Activated CD4-positive, alpha-beta T cell treated with anti-CD3 and anti-CD28 coated beads, Interleukin-2, amount 10 ng/mL, durations not matched to agents 7 days and 5 days (primary cell): ENCODE measurements at places on chromosomes 11 and 22.

- no peak for DNase-seq
These were observed 38.6 kb upstream of the PRR5 start for GRCh38 chr22:44663256-44663999.

- DNase-seq, result no peak
These were observed 1436.3 kb downstream of the TBC1D22A start for GRCh38 chr22:48198489-48199459.

GRCh38 chr11:120676991-120677390, 165.4 kb downstream of the GRIK4 start:
- no peak for DNase-seq

GRCh38 chr22:19352766-19353165, 61.2 kb upstream of the CLTCL1 start:
- DNase-seq, result no peak

DNA sequence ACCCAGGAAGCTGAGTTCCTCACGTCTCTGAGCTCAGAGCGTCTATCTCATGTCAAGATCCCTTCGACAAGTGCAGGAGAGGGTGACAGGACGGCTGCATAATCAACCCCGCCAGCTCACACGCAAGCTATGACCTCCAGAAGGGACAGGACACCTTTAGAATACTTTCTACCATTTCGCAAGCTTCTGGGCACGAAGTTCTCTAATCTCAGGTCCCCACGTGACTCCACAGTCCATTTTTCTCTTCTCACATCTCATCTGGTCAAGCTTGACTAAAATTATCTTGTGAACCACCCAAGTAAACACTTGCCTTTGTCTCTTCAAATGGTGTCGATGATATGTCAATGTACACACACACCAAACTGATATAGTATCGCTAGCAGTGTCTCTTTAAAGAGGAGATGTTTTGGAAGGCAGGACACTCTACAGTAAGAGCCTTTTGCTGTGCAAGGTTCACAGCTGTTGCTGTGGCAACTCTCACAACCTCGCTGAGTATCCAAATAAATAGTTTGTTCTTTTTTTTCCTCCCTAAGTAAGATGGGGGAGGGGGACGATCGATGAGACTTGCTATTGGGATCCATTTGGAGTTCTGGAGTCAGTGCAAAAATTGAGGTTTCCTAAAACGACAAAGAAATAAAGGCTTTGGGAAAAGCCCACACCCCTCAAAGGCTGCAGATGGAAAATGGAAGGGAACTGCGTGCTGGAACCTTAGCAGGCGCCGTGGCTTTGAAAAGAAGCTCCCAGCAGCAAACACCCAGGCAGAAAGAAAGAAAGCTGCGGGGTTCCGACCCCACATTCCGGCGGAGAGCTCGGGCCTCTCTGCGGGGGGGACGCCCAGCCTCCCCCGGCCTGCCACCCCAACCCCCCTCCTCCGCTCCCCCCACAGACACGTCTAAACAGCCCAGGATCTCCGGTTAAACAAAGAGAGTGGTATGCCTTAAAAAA, 215.4 kb upstream of the UBASH3B start:
- DNase-seq, result no peak

- DNase-seq, result no peak
These were observed 13.3 kb upstream of the PAX6 start for GRCh38 chr11:31824332-31824878.

GRCh38 chr22:26196657-26197056, 27.4 kb downstream of the SEZ6L start:
- DNase-seq, result no peak

DNA sequence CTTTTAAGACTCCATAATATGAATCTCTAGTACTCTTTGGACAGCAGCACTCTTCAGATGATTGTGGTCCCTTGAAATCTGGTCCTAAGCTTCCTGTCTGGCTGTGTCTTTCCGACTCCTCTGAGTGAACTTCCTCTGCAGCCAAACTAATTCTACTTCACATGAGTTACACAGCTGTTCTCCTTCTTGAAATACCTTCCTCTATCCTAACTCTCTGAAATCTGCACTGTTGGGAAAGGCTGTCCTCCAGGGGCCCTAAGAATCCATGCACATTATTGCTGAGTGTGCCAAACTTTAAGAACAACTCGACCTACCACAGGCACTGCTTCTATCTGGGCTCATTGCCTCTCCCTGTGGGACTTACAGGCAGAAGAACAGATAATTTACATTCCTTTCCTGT, 217.3 kb upstream of the ARHGAP42 start:
- no peak for DNase-seq

DNA sequence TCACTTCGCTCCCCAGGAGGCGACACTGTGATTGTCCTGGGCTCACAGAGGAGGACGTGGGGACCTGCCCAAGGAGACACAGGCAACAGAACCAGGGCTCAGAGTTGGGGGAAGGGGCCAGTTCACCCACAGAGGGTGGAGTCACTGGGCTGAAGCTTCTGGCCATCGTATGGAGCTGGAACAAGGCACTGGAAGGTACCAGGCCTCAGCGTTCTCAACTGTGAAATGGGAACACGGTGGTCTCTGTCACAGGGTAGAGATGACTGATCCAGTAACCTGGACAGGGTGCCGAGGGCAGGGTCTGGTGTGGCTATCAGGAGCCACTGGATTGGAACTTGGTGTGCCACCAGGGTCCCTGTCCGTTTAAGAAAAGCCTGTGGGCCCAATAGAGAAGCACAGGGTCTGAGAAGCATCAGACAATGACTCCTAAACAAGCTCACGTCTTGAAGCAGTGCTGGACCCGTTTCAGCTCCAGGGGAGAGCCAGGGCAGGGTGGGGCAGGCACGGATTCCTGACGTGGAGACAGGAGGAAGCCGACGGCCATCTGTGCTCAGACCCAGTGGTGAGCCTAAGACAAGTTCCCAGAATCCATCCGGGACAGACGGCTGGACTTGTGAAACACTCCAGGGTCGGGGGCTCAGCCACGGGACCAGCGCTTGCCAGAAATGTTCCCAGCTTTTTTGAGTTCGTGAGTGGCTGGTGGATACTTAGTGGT, 25.0 kb upstream of the KCNQ1OT1 start:
- DNase-seq, result no peak

- DNase-seq, result no peak
These were observed 66.2 kb upstream of the CCND1 start for GRCh38 chr11:69574608-69575255.

DNA sequence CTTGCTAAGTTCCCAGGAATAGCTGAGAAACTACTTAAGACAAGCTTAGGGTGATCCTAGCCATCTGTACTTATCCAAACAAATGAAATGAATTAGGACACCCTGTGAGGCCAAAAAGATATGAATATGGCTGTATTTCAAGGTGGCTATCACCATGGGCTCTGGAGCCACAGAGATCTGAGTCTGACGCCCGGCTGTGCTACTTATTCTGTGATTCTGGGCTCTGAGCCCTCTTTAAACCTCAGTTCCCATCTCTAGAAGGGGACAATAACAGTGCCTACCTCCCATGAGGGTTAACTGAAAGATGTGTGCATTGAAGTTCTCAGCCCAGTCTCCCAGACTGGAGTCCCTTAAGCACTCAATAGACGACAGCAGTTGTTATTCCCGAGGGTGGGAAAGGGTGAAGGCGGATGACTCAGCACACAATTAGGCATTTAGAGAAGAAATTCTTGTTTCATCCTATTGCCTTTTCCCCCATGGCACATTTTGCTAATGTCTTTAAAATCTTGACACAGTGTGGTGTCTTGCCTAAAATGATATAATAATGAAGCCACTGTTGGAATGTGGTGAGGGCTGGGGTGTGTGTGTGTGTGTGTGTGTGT, 132.5 kb downstream of the ADAMTS15 start:
- DNase-seq, result no peak

- no peak for DNase-seq
These were observed 39.0 kb upstream of the AKIP1 start for GRCh38 chr11:8871962-8872361.

DNA sequence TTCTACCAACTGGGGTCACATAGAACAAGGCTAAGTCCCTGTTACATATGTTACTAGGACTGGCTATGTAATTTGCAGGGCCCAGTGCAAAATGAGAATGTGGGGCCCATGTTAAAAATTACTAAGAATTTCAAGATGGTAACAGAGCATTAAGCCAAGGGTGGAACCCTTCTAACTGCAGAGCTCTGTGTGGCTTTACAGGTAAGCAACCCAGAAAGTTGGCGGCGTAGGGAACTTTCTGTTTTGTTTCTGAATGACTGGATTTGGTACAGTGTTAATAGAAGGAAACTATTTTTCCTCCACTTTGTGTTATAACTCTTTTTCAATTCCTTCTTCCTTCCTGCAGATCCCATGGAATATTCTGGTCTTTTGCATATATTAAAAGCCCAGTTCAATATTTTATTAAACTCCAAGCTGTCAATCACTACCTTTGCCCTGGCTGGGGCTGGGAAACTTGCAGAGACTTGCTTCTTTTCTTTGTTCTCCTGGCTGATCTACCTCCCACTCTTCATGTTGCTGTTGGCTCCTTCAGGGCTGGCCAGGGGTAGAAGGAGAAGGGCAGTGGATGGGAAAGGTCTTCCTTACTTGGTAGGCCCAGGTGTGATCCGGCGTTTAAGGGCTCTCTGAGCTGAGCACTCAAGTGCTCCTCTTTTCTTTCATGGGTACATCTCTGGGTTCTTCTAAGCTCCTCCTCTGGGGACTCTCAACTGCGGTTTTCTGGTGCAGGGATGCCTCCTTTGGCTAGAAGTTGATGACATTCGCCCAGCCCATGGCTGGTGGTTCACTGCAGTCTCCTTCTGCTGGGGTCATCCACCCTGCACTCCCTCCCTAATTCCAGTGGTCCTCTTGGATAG, 67.7 kb downstream of the SNX19 start:
- no peak for DNase-seq

- DNase-seq, result no peak
These were observed 10.5 kb upstream of the PHOX2A start for GRCh38 chr11:72254299-72254993.

DNA sequence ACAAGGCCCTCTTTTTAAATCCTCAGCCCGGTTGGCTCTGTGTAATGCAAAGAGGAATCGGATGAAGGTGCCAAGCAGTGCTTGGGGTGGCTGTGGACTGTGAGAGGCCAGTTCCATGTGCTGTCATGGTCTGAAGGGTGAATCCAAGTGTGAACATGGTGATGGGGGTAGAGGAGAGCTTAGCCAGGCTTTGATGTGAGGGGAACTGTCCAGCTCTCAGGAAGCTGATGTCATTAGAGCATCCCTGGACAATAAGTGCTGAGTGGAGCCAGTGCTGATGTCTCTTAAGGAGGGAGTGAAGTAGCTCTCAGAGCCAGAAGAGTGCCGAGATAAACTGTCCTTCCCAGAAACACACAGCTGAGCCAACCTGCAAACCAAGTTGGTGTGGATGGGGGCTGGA, 53.6 kb downstream of the NAV2 start:
- DNase-seq, result no peak

- no peak for DNase-seq
These were observed 39.5 kb upstream of the CUL5 start for GRCh38 chr11:107969219-107969618.

DNA sequence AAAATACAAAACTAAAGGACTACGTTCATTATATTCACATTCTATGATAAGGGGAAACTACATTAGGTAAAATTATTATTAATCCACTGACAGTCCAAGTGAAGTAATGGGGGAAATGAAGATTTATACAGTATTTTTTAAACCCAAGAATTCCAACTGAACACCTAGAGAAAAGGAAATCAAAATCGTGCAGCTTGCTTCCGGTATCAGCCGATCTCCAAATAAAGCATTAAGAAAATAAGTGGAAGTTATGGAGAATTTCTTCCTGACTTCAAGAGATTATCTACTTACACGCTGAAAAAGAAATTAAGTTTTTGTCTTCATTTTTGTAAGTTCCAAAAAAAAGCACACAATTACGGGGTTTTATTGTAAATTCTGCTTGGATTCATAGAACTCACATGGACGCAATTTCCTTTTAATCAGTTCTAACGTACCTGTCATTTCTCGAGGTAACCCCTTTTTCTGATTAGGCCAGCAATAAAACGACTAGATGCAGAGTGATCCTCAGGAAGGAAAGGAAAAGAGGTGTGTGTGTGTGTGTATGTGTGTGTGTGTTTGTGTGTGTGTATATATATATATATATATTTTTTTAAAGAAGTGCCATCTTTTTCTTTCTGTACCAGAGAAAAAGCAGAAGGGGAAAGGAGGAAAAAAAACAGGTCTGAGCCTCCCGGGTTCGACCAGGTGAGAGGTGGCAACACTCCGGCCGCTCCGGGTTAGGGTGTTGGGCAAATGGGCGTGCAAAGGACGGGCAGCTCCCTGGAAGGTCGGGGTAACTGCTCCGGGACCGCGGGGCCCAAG, 1.1 kb downstream of the ZBTB44 start:
- DNase-seq, result no peak

DNA sequence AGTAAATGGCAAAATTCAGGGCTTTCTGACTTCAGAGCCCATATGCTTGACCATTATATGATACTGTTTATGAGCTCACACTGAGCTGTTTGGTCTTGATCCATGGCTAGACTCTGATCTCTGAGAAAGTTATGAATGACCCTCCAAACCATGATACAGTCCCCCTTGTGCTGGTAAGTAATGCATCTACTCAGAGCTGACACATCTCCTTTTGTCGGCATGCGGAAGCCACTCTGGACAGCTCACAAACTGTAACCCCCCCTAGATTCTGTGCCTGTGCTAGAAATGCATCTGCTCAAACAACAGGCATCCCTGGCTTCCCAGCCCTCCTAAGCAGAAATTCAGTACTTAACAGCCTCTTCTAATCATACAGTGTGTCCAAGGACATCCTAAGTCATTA, 150.8 kb upstream of the RAG2 start:
- no peak for DNase-seq

DNA sequence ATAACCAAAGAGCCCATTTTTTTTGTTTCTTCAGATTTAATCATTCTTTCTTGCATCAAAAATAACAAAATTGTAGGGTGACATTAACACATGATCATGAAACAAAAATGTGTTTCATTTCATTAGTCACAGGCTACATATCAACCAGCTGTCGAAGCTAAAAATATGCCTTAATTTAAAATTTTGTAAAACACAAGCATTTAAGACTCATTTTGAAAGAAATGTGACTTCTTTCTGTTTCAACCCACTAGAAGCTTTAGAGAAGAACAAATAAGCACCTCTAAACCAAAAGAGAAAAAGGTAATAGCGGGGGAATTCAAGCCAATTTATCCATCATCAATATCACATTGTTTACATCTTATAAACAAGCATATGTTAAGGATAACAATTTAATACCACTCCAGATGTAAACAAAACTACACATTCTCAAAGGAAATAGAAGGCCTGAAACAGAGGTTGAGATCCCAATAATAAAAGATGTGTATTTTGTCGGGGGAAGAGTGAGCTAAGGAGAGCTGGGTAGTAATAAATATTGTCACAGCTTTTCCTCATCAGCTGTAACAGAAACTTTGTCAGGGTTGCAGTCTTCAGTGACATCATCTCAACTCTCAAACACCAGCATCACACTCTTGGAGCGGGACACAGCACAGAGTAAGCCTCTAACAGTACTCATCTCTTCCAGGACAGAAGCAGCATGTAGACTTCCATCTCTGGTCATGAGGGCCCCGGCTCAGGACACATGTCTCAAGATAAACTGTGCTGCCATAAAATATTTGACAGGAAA, 42.0 kb downstream of the ALG9 start:
- no peak for DNase-seq

- peak; percentile 70 for DNase-seq
These were observed 759 bp upstream of the PEX16 start for GRCh38 chr11:45918331-45918941.
